ENCODE measurements at places on chromosomes 13 and 19.

DNA sequence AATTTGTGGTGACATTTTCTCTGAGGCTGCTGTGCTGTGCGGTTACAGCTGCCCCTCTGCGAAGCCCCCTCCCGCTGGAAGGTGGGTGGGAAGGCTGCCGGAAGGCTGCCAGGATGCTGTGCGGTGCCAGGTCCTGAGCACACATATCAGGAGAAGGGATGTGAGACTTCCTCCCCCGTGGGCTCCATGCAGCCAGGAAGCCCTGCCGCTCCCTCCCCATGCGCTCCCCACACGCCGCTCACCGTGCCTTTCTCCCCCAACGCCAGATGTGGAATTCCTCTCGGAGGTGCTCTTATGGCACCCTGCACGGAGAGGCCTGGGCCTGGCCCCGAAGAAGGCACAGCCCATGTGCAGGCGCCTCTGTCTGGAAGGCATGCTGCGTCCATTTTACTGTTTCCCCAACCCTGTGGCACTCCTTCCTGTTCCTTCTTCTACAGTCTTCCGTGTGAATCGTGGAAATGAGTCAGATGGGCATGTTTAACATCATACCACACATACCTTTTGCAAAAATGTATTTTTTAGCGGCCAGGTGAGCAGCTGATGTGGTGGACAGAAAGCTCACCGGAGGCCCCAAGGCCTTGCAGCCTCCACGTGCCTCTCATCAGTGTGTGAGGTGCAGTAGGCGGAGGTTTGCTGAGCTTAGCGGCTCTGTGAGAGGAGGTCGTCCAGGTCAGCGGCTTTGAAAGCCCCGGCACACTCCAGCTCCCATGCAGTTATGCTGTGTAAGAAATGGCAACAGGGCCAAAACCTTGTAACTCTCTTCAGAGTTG lies 88.0 kb downstream of the ATP11A start:
- no peak for DNase-seq

GRCh38 chr13:20997301-20998161 lies 63.9 kb downstream of the LATS2 start:
- DNase-seq, result no peak

- DNase-seq, result no peak
Observed at GRCh38 chr19:13861392-13861713, 15.6 kb upstream of the NANOS3 start.

- peak; percentile 21 for DNase-seq
Observed at GRCh38 chr13:39144941-39145533, 106.8 kb downstream of the NHLRC3 start.

- no peak for DNase-seq
Observed at GRCh38 chr13:49539313-49539712, 43.6 kb downstream of the PHF11 start.

GRCh38 chr13:48194379-48194754 lies 38.6 kb upstream of the ITM2B start:
- DNase-seq, result no peak

DNA sequence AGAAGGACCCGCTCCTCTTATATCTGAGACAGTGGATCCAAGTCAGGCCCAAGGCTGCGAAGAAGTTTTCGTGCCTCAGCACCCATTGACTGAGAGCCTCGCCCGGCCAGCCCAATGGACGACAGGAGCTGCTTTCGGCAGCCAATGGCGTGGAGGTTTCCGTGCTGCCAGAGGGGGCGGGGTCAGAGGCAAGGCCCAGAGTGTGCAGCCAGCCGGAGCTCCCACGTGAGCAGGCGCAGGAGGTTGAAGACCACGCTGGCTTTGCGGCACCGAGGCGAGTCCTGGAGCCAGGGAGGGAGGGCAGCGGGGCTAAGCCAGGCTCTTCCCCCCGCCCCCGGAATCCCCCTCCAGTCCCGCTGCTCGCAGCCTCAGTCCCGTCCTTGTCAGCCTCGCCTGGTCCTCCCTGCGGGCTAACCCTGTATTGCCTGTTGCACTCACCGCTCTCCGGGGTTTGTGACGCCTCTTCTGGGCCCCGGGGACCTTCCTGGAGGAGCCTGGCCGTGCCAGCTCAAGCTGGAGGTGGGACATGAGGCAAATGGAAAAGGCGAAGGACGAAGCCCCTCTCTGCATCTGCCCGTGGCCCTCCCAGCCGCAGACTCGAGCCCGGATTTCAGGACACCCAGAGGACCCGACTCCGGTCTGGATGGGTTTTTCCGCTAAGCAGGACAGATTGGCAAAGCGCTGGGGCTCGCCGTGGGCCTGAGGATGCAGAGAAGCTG lies 1.5 kb downstream of the IFNL4 start:
- no peak for DNase-seq

GRCh38 chr13:37429976-37430375 lies 168.6 kb downstream of the POSTN start:
- no peak for DNase-seq

- no peak for DNase-seq
Observed at GRCh38 chr13:35716729-35717128, 240.2 kb upstream of the MAB21L1 start.

GRCh38 chr13:40251343-40252032 lies 415.0 kb downstream of the FOXO1 start:
- no peak for DNase-seq

GRCh38 chr19:49677231-49677900 lies at the start of gene PRMT1:
Gene PRMT1 (plus strand): TSS chr19:49677271. CDS start chr19:49677281, 10 bp downstream.
- DNase-seq, result no peak

GRCh38 chr19:29724746-29725145 lies 9.7 kb upstream of the C19orf12 start:
- no peak for DNase-seq

DNA sequence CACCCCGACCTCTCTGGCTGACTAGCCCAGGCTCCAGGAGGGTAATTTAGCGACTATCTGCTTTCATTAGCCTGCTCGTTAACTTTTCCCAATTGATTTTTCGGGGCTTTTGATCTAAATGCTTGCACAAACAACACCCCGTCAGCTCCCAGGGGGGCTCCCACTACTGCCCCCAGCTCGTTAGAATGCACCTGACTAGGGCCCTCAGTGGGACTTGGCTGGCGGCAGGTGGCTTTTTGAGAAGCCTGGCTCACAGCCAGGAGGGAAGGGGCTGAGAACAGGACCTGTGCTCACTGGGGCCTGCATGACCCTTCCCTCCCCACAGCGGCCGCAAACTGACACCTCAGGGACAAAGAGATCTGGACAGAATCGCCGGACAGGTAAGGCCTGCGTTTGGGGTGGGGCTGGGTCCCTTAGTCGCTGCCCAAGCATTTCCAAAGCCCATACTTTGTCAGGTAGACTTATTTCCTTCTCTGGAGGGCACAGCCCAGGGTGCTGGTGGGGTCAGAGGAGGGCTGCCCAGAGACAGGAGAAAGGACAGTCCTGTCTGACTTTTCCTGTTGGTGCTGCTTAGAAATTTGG lies 7.6 kb upstream of the CD79A start:
- no peak for DNase-seq

- no peak for DNase-seq
Observed at GRCh38 chr19:45621976-45622503, 17.2 kb downstream of the EML2 start.
